ENCODE measurements at places on chromosomes 4 and X.

- DNase-seq: no peak
Measured at GRCh38 chrX:42090395-42090794, 167.0 kb upstream of the CASK start.

DNA sequence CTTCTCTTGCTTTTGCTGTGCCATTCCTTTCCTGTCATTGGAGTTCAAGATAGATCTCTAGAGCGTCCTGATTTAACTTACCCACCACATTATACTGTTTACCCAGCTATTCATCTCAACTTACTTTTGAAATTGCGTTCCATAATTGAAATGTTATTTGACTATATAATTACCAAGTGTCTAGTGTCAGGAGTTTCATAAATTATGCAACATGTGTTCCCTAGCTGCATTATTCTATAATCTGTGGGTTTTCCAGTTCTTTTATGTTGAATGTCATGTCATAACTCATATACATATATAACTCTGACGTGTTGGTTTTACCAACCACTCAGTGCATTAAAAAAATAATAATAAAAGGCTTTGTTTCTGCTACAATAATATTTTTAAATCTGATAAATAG lies 285.9 kb upstream of the ARSJ start:
- no peak for DNase-seq

DNA sequence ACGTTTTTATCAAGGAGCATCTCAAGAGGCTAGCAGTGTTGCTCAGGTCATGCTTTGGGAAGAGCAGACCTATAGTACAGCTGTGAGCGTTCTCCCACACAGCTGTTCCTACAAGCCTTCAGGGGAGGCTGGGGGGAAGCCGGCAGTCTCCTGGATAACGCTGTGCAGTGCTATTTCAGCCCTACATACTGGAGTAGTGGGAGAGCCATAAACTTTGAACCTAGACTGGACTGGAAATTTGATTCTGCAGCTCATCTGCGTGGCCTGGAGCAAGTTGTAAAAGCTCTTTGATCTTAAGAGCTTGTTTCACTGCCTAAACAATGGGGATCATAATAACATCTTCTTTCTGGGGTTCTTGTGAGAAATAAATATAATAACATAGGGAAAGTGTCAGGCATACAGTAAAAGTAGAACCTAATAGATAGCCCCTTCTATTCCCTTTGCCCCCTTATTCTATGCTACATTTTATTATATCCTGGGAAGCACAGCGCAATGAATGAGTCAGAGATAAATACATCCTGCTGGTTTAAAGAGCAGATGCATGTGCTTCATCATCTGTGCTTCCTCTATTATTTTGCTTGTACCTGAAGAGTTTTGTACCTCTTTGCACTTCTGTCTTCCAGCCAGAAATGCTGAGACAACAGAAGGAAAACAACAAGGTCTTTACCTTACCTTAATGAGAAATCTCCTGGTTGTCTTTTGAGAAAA lies 14.7 kb upstream of the AMBN start:
- no peak for DNase-seq

DNA sequence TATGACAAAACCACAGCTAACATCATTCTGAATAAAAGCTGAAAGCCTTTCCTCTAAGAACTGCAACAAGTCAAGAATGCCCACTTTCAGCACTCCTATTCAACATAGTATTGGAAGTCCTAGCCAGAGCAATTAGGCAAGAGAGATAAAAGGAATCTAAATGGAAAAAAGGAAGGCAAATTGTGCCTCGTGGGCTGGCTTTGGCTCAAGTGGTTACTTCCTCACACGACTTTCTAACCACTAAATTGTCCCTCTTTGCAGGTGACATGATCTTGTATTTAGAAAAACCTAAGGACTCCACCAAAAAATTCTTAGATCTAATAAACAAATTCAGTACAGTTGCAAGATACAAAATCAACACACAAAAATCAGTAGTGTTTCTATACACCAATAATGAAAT lies 57.2 kb downstream of the SCML2 start:
- no peak for DNase-seq

DNA sequence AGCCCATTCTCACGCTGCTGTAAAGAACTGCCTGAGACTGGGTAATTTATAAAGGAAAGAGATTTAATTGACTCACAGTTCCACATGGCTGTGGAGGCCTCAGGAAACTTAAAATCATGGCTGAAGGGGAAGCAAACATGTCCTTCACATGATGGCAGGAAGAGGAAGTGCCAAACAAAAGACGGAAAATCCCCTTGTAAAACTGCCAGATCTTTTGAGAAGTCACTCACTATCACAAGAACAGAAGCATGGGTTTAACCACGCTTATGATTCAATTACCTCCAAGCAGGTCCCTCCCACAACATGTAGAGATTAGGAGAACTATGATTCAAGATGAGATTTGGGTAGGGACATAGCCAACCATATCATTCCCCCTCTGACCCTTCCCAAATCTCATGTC lies 335.5 kb downstream of the IL15 start:
- DNase-seq: no peak

DNA sequence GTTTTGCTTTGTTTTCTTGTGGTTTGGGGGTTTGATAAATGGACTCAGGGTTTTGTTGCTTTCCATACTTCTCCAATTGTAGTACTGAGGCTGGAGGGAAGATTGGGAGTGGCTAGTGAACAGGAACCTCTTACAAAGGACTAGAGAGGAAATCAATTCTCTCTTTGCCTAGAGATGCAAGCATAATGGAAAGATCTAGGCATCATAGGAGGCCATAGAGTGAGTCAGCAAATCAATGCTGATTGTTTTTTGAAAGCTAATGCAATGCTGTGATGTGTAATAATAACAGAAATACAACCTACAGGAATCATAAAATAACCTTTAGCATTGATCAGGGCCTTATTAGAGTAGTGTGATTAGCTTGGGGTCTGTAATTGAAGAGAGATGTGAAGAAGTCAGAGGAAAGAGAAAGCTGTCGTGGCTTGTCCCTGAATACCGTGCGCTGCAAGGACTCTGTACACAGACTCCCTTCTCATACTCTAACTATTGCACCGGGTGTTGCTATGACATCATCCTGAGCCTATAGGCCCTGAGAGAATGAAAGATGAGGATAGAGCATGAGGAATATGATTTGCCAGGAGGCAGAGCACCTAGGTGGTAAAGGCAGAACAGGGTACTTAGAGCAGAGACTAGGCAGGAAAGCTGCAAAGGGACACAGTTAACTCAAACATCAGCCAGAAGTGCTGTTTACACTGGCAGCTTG lies 29.3 kb upstream of the GPR101 start:
- no peak for DNase-seq

GRCh38 chr4:175418516-175418915 lies 393.5 kb downstream of the GPM6A start:
- DNase-seq: no peak

DNA sequence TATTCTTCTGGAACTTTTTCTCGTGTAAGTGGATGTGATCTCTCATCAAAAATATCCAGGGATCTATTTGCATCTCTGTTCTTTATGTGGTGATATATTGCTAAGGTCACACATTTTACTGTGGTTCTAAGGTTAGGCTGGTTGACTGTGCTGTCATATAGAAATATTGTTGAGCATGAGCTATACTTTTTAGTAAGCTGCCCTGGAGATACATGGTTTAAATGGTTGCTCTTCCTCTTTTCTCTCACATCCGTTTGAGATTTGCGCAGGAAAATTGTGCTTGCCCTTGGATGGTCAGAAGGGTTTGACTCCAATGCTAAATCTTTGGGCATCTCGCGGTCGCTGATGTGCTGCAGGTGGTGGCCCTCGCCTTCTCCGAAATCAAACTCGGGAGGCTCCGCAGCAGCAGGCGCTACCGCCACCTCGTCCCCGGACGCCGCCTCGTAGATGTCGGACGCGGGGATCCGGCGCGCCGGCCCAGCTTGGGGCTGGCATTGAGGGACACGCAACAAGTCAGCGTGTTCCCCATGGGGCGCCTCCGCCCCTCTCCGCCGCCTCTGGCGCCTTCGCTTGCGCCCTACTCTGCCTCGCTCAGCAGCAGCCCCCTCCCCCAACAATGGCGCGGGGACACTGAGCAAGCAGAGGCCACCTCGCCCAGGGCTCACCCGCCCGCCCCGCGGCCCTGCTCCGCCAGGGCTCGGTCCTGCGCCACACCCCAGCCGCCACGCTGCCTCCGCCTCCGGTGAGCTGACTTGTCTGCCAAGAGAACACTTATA lies 154.5 kb downstream of the MSN start:
- DNase-seq: no peak

Data from EH (cell line).